ENCODE measurements at places on chromosomes 2 and 18.

GRCh38 chr18:48312066-48312465 lies 97.1 kb downstream of the ZBTB7C start:
- no peak for DNase-seq

- no peak for DNase-seq
Observed at GRCh38 chr2:65877331-65878010, 445.1 kb upstream of the SPRED2 start.

DNA sequence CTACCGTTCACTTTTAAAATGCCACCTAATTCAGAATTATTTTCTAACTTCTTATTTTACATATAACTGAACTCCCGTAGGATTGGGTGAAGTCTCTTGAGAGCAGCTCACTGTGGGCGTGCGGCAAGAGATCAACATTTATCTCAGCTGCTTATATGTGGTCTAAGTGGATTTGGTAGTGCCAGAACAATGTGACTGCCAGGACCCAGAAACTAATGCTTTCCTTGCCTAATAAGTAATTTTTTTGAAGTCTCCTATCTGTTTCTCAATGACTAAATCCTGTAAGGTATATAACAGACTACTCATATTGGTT lies 11.2 kb upstream of the NFE2L2 start:
- DNase-seq: no peak

DNA sequence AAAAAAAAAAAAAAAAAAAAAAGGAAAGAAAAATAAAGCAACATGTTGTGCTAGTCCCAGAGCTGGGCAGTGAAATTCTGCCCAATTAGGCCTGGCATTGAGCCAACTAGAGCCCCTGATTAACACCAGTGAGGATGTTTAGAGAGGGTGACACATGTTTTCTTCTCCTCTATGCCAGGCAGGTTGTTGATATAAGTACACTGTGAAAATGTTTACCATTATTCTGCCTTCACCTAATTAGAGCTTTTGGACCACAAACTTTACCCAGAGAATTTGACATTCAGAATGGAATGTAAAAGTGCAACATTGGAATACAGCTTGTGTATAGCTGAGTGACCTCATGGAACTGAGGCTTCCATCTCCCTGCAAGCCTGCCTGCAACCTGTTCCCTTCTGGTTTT lies 95.9 kb upstream of the MSH2 start:
- DNase-seq: no peak

DNA sequence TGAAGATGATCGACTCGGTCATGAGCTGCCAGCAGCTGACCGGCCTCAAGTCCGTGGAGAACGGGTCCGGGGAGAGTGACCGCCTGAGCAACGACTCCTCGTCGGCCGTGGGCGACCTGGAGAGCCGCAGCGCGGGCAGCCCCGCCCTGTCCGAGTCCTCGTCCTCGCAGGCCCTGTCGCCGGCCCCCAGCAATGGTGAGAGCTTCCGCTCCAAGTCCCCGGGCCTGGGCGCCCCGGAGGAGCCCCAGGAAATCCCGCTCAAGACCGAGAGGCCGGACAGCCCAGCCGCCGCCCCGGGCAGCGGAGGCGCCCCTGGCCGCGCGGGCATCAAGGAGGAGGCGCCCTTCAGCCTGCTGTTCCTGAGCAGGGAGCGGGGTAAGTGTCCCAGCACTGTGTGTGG lies 14.9 kb downstream of the SALL3 start:
- no peak for DNase-seq

All from stimulated activated CD4-positive, alpha-beta T cell treated with anti-CD3 and anti-CD28 coated beads, Interleukin-1b, Interleukin-23, amount 100 ng/mL, for 4 hours (primary cell).